ENCODE measurements at places on chromosomes 16 and 17.

DNA sequence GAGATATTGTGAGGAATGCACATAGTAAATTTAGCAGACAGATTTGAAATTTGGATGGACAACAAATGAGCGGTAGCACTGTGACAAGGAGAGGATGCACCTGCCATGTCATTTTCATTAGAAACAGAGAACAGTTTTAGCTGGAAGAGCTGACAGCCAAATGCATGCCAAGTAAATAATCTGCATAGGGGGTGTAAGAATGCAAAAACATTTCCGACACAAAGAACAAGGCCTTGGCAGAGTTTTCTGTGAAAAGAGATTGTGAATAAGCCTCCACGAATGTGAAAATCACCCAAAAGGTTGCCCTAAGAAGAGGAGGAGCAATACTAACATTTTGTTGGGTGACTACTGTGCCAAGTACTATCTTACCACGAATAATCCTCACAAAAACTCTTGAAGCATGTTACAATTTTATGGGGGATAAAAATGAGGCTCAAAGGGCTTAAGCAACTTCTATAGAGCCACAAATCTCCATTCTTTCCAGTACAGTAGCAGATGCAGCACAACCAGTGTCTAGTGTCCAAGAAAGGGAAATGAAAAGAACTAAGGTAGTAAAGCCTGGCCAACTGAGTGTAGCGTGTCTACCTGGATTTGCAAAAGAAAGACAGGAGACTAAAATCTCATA, 28.3 kb downstream of the TMEM100 start:
- DNase-seq: no peak

- DNase-seq: no peak
Observed at GRCh38 chr16:81708266-81709015, 70.7 kb upstream of the PLCG2 start.

DNA sequence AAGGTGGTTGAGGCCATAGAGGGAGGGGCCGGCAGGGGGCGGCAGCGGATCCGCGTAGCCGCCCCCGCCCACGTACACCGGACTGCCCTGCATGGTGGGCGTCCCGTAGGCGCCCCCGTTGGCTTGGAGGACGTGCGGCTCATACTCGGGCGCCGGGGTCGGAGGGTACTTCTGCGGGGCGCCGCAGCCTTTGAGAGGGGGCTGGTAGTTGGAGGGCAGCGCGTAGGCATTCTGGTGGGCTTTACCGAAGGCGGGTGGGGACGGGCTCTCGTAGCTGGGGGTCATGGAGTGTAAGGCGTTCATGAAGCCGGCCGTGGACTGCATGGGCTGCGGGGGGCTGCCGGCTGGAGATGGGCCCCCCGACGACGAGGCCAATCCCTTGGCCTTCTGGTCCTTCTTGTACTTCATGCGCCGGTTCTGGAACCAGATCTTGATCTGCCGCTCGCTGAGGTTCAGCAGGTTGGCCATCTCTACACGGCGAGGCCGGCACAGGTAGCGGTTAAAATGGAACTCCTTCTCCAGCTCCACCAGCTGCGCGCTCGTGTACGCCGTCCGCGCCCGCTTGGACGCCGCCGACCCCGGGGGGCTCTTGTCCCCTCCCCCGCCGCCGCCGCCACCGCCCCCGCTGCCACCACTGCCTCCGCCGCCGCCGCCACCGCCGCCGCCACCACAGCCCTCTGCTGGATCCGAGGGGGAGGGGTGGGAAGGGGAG, 5.7 kb upstream of the HOXB2 start:
- no peak for DNase-seq

DNA sequence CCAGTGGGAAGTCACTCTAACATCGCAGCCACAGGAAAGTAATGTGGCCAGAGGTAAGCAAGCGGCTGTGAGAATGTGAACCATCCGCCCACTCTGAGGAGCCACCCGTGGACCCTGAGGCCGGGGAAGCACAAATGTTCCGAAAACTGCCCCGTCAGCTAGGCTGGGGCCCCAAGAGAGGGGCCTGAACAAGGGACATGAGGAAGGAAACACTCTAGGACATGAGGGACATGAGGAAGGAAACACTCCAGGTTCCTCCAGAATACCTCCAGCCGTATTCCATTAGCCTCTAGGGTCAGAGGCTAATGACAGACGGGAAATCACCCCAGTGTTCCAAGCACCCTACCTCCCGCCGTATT, 317 bp downstream of the TEFM start:
- no peak for DNase-seq

DNA sequence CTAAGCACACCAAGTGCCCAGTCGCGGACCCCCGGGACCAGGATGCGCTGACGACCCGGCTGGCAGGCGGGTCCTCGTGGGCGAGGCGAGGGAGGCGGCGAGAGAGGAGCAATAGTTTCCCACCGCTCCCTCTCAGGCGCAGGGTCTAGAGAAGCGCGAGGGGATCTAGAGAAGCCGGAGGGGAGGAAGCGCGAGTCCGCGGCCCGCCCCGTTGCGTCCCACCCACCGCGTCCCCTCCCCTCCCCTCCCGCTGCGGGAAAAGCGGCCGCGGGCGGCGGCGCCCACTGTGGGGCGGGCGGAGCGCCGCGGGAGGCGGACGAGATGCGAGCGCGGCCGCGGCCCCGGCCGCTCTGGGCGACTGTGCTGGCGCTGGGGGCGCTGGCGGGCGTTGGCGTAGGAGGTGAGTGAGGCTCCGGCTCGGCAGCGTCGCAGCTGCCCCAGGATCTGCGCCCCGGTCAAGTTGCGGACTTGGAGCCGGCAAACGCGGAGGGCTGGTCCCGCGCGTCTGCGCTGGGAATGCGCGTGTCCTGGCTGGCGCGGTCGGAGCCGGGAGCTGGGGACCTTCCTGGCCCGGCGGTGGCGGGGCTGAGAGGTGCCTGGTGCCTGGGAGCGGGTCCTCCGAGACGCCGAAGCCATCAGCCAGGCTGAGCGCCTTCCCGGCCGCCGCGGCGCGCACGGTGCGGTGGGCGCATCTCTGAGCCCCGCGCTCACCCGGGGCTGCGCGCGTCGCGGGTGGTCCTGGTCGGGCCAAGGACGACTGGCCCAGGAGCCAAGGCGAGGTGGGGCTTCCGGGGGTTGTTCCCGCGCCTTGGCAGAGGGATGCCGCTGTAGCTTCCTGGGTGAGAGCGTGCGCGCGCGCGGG, at the start of gene ITGB3:
TSS of gene ITGB3 (plus strand) at position 287 of the 862 bp plus-strand sequence. CDS start at position 322, 35 bp downstream.
- DNase-seq: no peak

- DNase-seq: no peak
Observed at GRCh38 chr17:29167393-29168078, 12.7 kb downstream of the MYO18A start.

DNA sequence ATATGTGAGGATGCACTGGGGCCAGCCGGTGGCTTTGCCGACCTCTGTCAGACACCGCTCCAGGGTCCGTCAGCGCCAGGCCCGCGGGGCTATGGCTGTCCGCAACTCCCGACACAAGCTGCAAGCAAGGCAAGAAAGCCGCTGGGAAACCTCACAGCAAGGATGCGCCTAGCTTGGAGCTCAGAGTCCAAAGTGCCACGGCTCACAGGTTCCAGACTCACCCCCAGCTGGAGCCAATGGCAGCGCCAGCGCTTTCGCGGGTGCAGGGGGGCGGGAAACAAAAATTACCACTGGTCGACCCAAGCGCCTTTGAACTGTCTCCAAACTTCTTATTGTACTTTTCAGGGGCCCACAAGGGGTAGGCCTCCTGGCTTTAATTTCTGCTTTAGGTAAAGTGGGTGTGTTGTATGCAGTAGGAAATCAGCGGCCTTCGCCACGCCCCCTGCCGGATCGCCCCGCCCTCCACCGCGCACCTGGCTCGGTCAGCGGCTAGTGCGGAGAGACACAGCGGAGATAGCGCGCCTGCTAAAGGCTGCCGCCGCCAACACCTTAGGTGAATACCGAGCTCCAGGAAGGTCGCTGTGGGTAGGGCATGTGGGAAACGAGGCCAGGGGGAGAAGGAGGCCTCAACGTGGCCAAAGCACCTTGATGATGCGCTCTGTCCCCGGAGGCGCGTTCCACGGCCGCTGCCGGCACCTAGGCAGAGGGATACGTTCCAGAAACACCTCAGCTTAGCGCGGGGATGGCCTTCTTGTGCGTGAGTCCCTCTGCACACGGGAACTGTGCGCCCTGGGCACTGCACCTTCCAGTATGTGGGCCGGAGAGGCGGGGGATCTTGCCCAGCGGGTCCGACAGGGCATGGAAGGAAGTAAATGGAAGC, 61.0 kb upstream of the RBL2 start:
- DNase-seq: no peak

DNA sequence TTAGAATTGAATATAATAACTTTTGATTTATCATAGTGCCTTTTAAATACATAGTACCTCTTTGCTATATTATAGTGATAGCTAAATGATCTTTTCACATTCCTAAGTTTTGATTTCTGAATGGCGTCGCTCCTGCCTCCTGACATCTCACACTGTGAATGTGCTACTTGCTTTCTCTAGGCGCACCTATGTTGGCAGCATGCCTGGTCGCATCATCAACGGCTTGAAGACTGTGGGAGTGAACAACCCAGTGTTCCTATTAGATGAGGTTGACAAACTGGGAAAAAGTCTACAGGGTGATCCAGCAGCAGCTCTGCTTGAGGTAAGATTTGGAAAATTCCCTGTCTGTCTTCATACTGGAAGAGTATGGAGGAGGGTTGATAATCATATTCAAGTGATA, 29.8 kb upstream of the ABCC11 start:
- no peak for DNase-seq

- DNase-seq: no peak
Observed at GRCh38 chr17:64491034-64491860, 5.6 kb downstream of the POLG2 start.

DNA sequence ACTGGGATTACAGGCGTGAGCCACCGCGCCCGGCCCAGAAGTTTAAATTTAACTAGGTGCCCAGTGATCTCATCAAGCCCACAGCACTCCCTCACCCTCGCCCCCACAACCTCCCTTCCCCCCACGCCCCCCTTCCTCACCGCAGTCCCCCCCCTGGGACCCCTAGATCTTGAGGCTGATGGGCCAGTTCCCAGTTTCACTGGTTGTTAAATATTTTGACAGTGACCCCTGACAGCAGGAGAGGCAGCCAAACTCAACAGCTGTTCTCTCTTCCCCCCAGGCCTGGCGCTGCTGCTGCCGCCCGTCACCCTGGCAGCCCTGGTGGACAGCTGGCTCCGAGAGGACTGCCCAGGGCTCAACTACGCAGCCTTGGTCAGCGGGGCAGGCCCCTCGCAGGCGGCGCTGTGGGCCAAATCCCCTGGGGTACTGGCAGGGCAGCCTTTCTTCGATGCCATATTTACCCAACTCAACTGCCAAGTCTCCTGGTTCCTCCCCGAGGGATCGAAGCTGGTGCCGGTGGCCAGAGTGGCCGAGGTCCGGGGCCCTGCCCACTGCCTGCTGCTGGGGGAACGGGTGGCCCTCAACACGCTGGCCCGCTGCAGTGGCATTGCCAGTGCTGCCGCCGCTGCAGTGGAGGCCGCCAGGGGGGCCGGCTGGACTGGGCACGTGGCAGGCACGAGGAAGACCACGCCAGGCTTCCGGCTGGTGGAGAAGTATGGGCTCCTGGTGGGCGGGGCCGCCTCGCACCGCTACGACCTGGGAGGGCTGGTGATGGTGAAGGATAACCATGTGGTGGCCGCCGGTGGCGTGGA, 15.6 kb downstream of the QPRT start:
- no peak for DNase-seq

- DNase-seq: no peak
Observed at GRCh38 chr16:89456419-89456959, 33.9 kb downstream of the ANKRD11 start.

DNA sequence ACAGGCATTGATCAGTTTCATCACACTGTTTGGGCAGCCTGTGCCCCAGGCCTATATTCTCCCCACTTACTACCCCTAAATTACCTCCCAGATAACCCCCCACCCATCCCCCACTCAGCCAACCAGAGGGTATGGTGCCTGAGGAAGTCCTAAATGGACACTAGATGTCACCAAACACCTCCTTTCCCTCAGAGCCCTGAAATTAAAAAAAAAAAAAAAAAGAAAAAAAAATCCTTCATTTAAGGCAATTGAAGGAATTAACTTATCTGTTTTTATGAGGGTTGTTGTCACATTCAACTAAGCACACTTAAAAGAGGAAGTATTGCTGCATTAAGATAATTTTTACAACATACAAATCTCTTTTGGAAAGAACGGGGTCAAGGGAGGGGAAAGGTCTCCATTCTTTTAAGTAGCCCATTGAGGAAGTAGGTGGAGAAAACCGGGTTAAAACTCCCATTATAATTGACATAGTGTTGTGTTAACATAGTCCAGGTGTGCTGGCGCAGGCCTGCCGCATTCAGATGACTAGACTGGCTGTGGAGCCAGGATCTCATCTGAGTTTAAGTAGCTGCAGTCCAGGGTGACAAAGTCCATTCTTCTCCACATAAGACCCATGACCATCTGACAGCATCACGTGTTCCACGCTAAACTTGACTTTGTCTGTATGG, 46.3 kb downstream of the SNX11 start:
- DNase-seq: no peak

GRCh38 chr17:69093995-69094394, 33.3 kb upstream of the ABCA9 start:
- DNase-seq: no peak

DNA sequence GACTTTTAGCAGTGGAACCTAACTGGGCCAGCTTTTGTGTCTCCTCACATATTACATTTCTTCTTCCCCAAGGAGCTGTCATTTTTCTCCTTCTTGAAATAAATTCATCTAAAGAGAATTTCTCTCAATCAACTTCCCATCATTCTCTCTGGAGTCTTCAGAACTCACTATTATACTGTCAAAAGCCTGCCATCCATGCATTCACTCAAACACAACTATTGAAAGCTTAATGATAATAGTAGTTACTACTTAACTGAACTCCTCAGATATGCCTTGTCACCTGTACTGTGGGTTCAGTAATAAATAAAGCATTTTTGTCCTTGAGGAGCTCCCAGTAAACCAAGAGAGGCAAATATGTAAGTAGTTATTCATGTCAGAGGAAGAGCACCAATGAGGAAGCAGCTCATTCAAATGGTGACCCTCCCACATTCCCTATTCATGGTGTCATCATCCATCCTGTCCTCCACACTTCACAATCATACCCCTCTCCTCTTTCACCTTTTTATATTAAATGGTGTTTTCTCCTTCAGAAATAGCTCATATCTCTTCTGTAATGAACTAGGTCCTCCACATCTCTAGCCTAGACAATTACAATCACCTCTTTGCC, 162.6 kb downstream of the CA10 start:
- DNase-seq: no peak

- DNase-seq: no peak
Observed at GRCh38 chr17:17694169-17695081, 13.2 kb downstream of the RAI1 start.

DNA sequence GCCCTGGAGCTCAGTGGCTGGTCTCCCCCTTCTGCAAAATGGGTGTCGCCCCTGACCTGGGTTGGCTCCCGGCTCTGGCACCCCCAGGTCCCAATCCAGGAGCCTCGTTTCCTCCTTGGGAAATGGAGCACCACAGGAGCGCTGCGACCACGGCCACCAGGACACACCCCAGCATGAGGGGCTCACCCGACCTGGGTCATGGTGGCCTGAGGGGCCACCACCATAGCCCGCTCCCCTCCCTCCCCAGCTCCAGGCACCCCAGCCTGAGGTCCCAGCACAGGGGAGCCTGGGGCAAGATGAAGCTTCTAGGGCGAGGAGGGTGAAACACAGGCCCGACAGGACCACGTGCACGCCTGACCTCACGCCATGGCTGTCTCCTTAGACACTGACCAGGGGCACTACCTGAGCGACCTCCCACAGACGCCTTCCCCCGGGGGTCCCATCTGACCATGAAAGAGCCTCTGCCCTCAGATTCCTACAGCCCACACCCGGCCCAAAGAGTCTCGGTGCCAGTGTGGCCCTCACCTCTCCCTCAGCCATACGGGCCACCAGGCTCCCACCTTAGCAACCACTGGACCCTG, 11.8 kb downstream of the BCAR1 start:
- no peak for DNase-seq
